ENCODE measurements at places on chromosomes 7 and 10.

DNA sequence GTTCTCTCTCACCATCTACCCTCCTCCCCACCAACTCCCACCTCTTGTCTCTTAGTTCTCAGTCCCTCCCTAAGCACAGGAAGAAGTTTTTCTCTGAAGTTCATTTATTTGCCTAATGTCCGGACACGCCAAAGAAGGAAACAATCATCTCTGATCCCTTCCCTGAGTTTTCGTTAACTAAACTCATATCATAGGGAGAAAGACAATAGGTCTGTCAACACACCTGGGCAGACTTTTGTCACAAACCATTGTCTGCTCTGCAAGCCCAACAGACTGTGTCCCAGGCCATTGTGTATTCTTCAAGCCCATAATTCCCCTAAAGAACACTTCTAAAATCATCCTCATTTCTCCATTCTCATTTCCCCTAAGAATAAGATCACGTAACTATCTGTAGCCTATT lies 691.0 kb upstream of the MBL2 start:
- DNase-seq = no peak

DNA sequence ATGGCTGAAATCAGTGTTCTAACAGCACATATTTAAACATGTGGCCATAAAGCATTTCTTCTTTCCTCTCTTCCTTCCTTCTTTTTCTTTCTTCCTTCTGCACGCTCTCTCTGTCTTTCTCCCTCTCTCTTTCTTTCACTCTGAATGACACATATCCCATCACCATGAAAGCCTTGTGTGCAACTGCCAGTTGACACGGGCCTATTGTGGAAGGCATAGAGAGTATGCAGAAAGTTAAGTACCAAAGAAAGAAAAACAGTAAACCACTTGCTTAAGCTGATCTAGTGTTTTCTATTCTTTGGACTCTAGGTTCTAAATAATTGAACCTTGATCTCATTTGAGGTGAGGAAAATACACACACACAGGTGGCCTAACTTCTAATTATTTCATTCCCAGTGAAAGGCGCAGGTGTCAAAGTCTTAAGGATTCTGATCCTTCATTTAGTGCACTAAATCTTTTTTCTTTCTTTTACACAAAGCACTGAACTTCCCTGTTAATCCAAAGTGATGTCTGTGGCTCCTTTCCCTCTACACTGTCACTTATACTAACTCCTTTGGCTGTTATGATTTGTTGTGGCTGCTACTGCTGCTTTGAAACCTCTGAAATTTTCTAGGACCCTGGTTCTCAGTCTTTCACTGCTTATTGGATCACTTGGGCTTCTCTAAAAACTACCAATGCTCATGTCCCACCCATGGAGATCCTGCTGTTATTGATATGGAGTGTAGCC lies 17.7 kb downstream of the DKK1 start:
- no peak for DNase-seq

- DNase-seq = no peak
These were observed 97.9 kb upstream of the TMEM72 start for GRCh38 chr10:44813201-44813600.

GRCh38 chr10:100468322-100468721 lies 5.5 kb downstream of the WNT8B start:
- no peak for DNase-seq
